GM04503 (cell line): ENCODE measurements at places on chromosomes 7 and 10.
A peak's percentile ranks its signal among the peaks of the same experiment; 100 is the strongest.

- no peak for DNase-seq
Observed at GRCh38 chr7:4771737-4772136, 3.7 kb upstream of the AP5Z1 start.

GRCh38 chr10:122301055-122301810 is 30.1 kb downstream of the BTBD16 start:
- peak; percentile 47 for DNase-seq

DNA sequence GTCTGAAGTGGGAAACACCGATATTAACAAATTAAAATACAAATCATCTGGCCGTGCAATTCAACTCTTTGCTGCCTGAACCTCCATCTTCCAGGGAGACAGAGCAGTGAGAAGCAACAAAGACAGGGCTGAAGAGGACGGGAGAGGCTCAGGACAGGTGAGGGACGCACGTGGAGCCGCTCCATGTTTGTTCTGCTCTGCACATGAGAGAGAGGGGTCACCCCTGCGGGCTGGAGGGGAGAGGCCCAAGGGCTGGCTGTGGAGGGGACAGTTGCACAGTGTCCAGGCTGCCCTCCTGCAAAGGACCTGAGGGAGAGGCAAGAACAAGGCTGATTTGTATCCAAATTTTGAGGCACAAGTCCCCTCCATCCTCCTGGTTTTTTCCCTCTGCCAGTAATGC is 41.7 kb downstream of the COBL start:
- DNase-seq: no peak

DNA sequence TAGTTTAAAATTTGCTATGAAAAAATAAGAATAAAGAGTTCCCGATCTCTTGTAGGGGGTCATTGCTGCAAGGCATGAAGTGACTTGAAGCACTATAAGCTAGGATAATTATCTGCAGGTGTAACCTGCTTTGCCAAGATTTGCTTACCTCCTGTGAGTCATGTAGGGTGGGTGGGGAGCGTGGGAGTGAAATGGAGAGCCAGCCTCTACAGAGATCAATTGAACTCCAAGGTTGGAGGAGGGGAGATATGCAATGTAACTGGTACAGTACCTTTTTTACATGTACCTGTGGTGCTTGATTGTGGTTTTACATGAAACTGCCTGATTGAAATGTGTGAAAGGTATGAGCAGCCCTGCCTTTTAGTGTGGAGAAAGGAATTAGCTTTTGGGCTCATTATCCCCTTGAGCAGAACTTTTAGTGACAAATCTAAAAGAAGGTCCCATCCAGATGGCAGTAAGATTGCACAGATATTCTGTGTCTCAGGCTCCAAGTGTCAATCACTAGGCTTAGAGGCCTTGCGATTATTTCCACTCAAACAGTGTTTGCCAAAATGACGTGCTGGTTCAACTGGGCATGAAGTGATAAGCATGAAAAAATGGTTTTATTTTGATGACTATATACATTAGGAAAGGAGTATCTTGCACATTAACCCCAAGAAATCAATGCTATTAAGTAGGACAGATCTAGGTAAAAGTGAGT is 138.6 kb upstream of the GRB10 start:
- no peak for DNase-seq

GRCh38 chr7:22481726-22482125 is 18.3 kb downstream of the STEAP1B start:
- peak; percentile 31 for DNase-seq

DNA sequence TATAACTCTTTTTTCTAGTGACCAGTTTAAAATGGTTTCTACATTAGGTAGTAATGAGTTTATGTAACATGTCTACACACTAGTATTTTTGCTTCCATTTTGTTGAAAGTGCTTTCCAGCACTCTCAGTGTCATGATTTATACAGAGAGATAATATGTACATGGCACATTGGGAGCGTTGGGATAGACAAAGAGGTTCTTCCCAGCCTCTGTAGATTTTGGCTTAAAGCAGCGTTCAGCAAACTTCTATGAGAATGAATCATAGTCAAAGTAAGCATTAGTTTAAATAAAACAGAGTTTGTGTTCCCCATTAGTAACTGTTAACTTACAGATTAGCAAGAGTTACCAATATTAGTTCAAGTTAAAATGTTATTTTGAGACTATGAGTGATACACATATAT is 43.9 kb downstream of the SEPTIN14 start:
- DNase-seq: no peak

DNA sequence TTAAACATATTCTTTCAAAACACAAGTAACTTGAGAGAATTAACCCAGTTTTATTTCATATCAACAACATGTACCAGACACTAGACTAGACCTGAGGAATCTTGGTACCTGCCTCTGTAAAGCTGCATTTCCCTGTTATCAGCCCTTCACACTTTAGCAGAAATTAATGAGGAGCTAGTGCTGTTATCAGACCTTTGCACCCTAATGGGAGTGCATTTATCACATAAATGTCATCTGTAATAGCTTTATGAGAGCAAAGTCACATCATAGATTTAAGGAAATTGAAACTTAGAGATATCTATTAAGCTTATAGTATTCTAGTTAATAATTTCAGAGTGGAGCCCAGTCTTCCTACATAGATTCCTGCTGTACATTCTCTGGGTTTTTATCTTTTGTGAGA is 270.4 kb upstream of the YAE1 start:
- no peak for DNase-seq

DNA sequence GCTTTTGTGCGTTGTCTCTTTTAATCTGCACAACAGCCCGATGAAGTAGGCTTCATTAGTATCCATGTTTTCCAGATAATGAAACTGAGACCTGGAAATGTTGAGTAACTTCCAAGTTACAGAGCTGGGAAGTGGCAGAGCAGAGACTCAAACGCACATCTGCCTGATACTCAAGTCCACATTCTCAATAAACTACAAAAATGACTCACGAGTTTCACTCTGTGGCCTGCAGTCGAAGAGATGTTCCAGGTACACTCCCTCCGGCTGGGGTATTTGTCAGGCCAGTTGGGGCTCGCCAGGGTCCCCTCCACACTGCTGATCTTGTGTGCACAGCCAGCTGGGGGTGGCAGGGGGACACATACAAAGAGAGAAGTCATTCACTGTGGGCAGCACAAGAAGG is 17.7 kb upstream of the OPALIN start:
- no peak for DNase-seq

DNA sequence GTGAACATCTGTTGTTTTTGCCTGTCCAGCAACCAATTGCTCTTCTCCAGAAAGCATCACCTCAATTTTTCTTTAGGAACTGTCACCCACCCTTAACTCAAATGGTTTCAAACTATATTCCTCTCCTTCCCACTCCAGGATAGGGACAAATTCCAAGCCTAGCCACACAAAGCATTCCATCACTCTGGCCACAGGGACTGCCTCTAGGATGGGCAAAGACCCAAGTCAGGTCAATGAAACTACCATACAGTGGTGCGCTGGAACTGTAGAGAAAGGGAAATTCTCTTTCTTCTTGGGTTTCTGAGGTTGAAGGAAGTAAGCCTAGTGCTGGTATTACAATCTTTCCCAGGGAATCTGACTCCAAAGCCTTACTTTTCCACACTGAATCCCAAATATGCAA is 3.6 kb downstream of the MICU1 start:
- DNase-seq: no peak

GRCh38 chr10:94487575-94487974 is 58.0 kb upstream of the HELLS start:
- no peak for DNase-seq
